Inflammatory macrophage (primary cell): ENCODE measurements at places on chromosomes 11 and 22.

DNA sequence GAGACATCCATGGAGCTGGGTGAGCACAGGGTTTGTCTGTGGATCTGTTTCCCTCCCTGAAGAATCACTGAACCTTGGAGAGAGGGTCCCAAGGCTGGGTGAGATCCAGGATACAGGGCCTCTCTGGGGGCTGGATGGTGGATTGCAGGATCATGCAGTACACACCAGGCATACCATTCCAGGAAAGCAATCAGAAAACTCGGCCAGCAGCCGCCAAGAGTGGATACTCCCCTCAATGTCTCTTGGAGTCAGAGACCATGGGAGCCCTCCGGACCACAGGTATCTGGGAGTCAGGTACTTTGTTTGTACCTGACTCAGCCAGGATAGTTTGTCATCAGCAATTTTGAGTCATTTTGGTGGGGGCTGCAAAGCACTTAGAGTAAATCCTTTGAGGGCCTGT lies 14.6 kb upstream of the SYT13 start:
- no peak for DNase-seq

GRCh38 chr11:57491371-57492061 lies 24.0 kb downstream of the SLC43A1 start:
- DNase-seq, result peak; percentile 58

DNA sequence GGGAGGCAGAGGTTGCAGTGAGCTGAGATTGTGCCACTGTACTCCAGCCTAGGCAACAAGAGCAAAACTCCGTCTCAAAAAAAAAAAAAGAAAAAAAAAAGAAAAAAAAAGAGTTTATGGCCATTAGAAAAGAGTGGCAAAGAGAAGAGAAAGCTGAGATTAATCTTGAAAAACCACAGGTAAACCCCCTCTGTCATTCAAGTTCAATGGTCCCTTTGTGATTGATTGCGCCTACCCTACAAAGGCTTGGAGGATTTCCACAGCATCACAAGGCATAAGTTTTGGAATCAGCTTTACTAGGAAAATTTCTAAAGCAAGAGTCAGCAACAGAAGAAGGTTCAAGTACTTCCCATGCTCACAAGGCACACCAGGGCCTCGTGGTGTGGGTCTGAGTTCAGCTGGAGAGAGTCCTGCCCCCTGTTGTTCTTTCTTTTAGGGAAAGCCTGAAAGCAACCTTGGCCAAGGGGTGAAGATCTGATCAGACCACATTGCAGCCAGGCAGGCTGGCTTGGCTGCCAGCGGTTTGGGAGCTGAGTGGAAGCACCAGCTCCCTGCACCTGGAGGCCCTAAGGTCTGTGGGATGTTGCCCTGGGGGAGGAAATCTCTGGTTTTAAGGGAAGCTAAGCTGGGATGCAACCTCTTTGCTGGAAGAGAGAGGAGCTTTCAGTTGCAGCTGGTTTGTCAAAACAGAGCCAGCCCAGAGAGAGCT lies 41.8 kb downstream of the SLN start:
- DNase-seq, result no peak

- peak; percentile 34 for DNase-seq
These were observed 70.5 kb upstream of the BLID start for GRCh38 chr11:122186439-122187080.

DNA sequence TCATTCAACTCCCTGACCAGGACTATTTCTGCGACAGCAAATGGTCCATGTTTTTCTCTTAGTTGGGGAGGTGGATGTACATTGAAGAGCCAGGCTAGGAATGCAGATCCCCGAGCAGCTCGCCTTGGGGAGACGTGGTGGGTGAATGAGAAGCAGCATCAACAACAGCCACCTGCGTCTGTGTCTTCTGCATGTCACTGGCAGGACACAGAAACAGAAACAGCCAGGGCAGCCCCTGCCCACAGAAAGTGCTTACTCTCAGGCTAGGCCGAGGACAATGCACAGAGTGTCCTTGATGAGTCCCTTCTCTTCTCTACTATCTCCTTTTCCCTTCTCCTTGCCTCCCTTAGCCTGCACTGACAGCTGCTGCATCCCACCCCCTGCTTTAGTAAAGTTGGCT lies 541.9 kb upstream of the CADM1 start:
- DNase-seq, result no peak

DNA sequence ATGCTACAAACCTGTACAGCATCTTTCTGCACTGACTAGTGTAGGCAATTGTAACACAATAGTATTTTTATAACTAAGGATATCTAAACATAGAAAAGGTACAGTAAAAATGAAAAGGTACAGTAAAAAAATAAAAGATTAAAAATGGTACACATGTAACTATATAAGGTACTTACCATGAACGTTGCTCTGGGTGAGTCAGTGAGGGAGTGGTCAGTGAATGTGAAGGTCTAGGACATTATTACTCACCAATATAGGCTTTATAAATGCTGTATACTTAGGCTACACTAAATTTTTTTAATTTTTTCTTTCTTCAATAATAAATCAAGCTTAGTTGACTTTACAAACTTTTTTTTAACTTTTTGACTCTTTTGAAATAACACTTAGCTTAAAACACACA lies 59.9 kb downstream of the EIF3M start:
- no peak for DNase-seq

DNA sequence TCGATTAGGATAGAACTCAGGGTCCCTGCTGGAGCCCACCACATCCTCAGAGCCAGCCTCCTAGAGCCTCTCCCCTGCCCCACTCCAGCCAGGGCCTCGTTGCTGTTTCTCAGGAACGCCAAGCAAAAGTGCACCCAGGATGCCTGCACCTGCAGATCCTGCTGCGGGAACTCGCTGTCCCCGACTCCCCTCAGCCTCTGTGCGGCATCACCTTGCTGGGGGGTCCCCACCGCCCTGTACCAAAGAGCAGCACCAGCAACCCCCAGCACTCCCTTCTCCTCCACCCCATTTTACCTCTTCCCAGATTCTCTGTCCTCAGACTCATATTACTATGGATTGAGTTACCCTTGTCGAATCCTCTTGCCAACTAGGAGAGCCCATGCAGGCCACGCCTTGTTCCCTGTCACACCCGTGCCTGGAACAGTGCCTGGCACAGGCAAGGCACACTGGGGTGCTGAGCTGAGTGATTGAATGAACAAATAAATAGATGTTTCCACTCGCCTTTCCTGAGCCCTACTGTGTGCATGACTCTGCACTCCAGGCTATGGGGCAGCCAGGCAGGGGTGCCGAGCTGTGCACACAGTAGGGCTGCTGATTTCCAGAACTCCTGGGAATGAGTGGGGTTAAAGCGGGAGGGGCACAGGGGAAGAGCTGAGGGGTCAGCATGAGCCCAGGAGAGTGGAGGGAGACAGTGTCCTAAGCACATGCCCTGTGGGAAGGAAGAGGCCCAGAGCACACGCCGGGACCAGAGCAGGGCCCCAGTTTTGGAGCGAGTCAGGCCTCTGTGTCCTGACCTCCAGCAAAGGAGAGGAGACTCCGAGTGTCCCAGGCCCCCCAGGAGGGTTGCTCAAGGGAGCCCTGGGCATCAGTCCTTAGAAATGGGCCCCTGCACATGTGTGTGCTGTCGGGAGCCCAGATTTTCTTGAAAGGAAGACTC lies 44.3 kb downstream of the LINC01488 start:
- DNase-seq, result no peak

GRCh38 chr11:122559734-122560382 lies 95.7 kb upstream of the UBASH3B start:
- no peak for DNase-seq

DNA sequence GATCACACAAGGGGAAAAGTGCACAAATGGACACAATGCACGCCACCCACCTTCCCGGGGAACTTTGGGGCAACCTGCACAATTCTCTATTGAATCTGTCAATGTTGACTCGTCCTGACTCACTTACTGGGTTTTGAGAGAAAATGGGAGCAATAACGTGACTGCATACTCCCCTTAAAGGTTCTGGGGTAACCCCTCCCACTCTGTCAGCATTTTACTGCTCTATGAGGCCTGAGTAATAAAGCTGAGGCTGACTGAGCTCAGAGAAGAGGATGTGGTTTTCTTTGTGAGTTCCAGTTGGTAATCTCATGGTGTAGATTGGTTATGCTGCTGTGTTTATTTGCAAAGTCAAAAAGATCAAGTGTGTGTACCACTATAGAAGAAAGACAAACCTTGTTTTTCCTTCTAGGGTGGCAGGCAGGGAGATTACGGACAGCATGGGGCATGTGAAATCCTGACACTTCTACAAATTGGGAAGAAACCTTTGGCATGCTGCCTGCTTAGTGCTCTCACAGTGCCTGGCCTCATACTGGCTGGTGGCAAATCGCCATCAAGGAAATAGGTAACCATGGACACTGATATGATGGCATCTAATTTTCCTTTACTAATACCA lies 16.1 kb upstream of the APOA1 start:
- DNase-seq, result peak; percentile 93

- DNase-seq, result no peak
These were observed 21.1 kb downstream of the LRRC10B start for GRCh38 chr11:61529537-61530225.

- no peak for DNase-seq
These were observed 411.1 kb downstream of the TBC1D22A start for GRCh38 chr22:47173535-47174021.

DNA sequence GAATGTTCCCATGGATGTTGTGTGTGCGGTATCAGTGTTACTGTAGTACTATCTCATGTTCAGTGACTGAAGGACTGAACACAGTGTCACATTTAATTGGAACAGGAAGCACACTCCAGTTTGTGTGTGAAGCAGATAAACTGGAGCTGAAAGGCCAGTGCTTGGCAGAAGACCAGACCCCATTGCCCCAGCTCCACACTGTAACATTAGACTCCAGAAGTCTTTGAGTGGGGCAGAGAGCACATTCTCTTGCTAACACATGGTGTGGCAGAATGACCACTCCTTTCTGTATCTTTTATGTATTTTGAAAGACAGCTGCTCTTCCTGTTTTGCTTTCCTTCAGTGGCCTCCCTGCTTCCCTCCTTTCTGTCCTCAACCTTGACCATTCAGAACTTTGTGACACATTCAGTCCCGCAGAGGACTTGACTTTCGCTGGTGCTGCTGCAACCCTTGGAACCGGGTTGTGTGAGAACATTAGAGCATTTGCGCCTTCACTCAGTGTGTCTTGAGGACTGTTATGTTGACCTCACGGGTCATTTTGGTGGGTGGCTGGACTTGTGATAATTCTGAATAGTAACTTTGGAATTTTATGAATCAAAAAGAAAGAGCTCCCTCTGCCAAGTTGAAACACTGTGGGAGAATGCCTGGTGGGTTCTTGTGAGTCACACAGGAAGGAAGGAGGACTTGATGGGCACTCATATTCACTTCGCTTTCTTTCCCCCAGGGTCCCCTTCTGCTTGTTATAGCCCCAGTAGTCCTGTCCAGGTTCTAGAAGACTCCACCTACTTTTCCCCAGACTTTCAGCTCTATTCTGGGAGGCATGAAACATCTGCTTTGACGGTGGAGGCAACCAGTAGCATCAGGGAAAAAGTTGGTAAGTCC lies 26.4 kb downstream of the AMOTL1 start:
- no peak for DNase-seq

GRCh38 chr22:22351366-22351765 lies 106.8 kb downstream of the VPREB1 start:
- no peak for DNase-seq

DNA sequence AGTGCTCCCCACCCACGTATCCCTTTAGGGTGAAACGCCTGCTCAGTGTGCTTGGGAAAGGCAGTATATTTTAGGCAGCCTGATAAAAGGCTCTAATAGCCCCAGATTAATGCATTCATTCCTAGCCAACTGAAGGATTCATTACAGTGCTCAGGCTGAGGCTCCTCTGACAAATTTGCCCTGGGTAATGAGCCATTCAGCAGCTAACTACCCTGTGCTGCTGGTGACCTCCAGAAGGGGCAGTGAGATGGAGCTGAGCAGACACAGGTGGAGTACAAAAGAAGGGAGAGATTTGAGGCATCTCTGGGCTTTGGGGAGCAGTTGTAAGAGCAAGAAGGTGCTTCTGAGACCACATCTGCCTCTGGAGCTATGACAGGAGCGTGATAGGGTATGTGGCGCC lies 817.0 kb downstream of the NTM start:
- no peak for DNase-seq

DNA sequence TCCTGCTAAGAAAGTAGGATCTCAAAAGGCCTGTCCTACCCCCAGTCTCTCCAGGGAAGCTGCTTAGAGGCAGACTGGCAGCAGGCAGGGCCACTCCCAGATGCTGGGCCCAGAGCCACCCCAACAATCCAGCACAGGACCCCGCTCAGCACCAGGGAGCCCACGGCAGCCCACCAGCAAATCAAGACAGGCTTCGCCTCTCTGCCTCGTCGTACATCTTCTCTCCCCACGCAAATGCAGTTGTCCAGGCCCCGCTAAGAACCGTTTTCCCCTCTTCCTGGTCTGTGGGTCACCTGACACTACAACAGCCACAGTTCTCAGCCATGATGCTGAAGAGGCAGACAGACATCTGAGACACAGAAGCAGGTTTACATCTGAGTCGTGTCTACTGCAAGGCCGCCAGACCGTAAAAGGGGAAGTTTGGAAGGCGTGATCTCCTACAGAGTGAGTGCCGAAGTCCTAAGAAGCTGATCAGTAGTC lies 51.1 kb downstream of the IGSF9B start:
- DNase-seq, result no peak

GRCh38 chr11:63747011-63747410 lies 21.6 kb downstream of the ZFTA start:
- no peak for DNase-seq

- no peak for DNase-seq
These were observed 10.0 kb upstream of the BACE1-AS start for GRCh38 chr11:117281159-117281558.

- DNase-seq, result no peak
These were observed 21.8 kb downstream of the MCAM start for GRCh38 chr11:119295178-119295577.

GRCh38 chr11:87712802-87713202 lies 462.4 kb downstream of the RAB38 start:
- DNase-seq, result no peak

DNA sequence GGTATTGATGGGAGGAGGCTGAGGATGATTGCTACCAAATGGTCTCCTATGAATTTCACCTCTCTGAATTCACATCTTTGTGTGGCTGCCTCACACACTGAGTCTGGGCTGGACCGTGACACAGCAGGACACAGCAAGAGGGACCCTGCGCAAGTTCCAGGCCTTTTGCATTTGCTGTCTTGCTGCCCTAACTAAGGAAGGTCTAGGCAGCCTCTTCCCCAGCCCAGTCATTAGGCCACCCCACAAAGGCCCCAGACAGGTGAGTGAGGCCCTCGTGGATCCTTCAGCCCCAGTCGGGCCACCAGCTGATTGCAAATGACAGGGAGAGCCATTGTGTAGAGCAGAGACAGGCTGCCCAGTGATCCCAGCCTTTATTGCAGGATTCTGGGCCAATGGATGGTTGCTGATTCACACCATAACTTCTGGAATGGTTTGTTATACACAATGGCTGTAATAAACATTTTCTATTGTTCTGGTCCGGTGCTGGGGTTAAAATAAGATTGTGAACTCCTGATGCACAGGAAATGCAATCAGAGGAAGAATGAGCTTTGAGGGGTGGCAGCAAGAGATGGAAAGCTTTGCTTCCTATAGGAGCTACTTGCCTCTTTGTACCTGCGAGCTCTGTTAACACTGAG lies 28.5 kb upstream of the CSNK2A3 start:
- no peak for DNase-seq
